CD8-positive, alpha-beta memory T cell (primary cell): ENCODE measurements at places on chromosomes 13 and 19.

DNA sequence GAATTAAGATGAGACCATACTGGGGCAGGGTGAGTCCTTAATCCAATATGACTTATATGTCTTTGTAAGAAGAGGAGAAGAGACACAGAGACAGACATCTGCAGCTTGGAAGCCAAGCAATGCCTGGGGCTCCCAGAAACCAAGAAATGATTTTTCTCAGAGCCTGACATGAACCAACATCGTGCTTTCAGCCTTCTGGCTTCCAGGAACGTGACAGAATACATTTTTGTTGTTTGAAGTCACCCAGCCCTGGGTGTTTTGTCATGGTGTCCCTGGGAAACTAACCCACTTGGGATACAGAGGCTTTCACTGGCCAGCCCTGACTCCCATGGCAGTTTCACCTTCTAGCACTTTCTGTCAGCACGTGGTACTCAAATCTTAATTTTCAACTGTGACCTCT lies 95.3 kb upstream of the SLC10A2 start:
- DNase-seq = no peak

GRCh38 chr13:60924856-60925255 lies 490.8 kb downstream of the PCDH20 start:
- no peak for DNase-seq

DNA sequence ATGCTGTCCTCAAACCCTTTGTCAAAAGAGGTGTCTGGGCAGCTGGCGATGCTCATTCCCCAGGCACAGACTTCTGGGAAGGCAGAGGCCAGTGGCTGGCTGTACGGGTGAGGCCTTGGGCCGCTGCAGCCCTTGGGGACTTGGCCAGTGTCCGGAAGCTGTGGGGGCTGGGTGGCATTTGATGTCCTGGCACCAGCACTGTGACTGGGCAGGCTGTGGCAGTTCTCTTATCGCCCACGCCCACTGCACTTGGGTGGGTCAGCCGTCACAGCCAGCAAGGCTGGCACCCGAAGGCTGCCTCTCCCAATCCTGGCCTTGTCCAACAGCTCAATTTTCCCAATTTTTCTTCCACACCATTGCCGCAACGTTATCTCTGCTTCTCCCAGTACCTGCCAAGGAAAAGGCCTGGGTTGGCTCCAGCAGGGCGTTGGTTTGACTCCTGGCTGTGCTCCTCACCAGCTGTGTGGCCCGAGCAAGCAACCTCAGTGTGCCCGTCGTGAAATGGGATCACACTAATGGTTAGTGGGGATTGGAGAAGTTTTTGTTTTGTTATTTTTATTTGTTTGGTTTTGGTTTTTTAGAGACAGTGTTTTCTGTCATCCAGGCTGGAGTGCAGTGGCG lies 12.7 kb upstream of the SLC44A2 start:
- DNase-seq = no peak

- DNase-seq = no peak
Observed at GRCh38 chr13:25731037-25731436, 320.8 kb downstream of the SHISA2 start.

GRCh38 chr13:45865414-45865813 lies 13.9 kb upstream of the SIAH3 start:
- DNase-seq = no peak

DNA sequence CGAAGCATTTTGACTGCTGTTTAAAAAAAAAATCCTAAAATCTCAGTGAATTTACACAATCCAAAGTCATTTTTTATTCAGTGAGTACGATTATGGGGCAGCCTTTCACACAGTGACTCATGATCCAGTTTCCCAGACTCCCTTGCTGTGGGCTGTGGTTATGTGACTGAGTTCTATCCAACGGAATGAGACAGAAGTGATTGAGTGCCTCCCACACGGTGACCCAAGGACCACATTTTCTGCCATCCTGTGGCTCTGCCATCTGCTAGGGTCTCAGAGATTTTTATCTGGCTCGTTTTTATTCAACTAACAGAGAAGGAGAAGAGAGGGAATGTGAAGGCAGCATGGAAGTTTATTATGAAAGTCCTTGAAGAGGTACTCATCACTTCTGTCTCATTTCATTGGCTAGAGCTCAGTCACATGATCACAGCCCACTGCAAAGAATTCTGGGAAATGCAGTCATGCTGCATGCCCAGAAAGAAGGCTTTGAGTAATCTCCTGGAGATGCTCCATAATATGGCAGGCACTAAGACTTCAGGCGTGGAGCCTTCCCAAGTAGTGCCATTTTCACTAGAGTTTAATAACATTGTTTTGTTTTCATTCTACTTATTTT lies 999.4 kb downstream of the UQCRFS1 start:
- DNase-seq = no peak

DNA sequence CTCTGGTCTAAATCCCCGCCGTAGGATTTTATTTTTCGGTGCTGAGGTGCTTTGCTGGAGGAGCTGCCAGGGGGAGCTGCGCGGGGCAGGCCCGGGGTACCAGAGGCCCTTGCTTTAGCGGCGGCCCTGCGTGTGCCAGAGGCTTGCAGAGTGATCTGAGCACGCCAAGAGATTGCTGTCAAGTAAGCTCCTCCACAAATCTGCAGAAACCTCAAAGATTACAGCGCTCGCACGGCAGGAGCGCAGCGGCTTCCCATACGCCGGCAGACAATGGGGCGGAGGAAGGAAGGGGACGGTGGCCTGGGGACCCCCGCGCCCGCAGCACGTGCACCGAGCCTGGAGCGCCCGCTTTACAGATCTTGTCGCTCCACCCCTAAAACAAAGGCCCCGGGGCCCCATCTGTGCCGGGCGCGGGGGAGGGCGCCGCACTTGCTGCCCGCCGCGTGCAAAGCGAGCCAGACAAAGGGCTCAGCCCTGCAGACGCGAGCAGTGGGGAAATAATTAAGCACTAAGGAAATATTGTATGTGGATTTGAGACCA lies 9.1 kb upstream of the C19orf12 start:
- DNase-seq = no peak

GRCh38 chr13:98962901-98963590 lies 14.8 kb downstream of the DOCK9 start:
- DNase-seq = no peak

- DNase-seq = no peak
Observed at GRCh38 chr19:35609851-35610353, 2.6 kb upstream of the HAUS5 start.

DNA sequence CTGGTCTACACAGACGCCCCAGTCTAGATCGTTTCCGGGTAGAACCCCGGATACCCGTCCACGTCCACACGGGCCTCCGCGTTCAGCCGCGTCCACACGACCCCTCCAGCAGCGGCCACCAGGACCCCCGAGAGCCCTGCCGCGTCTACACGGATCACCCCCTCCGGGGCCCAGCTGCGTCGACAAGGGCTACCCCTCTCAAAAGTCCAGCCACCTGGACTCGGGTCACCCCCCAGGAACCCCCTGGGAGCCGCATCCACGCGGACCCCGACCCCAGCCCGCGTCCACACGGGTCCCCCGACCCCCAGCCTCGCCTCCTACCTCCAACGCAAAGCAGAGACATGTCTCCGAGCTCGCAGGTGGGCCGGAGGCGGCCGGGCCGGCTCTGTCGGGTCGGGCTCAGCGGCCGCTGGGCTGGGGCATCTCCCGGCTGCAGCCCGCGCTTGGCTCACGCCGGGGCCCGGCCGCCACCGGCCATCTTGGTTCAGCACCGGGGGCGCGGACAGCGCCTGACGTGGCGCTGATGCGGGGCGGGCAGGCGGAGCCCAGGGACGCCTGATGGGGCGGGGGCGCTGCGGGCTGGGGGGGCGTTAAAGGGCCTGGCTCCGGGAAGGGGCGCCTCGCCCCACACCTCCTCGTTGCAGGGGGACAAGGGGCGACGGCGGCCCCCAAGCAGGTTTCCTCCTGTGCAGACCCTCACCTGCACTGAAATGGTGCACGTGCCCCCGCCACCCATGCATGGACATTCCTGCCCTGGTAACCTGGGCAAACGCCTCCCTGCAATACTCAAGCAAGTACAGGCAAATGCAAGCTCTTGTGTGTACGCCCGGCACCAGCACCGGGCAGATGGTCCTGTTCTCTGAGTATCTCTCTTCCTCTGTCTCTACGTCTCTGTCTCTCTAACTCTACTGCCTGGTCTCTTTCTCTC lies at the start of gene UNC13A:
UNC13A (minus strand) TSS at position 498 of the 928 bp plus-strand sequence; CDS start at position 343, 155 bp downstream.
- peak; percentile 33 for DNase-seq

DNA sequence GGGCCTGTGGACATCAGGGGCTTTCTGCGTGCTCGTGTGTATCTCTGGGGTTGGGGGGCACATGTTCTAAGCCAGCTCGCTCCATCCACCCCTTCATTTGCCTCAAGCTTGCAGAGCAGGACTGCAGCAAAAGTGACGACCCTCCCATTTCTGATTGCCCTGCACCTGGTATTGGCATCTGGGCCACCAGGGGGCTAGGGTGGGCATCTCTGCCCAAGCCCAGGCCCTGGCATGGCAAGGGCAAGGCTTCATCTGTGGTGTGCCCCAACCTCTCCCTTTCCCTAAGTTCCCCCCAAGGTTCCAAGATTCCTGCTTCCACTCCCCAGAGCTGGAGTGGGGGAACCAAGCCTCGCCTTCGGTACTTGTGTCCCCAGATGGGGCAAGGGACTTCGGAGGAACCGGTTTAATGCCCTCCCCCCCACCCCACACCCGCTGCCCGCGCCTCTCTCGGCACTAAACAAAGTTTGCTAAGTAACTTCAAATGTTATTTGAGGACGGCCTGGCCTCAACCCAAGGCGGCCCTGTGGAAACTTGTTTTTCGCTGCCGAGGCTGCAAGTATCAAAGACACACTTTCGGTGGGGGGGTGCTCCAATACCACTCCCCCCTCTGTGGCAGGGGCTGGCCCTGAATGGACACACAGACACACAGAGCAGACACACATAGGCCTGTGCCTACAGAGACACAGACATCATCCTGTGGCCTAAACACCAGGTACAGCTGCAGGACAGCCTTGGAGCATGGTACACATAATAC lies 12.2 kb downstream of the NFIX start:
- no peak for DNase-seq

- no peak for DNase-seq
Observed at GRCh38 chr13:27917121-27917947, 2.5 kb upstream of the PDX1 start.

DNA sequence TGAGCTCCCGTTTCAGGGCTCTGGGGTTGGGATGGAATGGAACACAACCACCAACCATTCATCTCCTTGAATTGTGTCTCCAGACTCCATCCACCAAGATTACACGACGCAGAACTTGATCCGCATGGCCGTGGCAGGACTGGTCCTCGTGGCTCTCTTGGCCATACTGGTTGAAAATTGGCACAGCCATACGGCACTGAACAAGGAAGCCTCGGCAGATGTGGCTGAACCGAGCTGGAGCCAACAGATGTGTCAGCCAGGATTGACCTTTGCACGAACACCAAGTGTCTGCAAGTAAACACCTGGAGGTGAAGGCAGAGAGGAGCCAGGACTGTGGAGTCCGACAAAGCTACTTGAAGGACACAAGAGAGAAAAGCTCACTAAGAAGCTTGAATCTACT lies 15.5 kb downstream of the FCAR start:
- DNase-seq = no peak
